Hepatic stellate cell (primary cell): ENCODE measurements at places on chromosomes 6 and 20.

- no peak for DNase-seq
These were observed 699.9 kb downstream of the FRK start for GRCh38 chr6:115360602-115361325.

DNA sequence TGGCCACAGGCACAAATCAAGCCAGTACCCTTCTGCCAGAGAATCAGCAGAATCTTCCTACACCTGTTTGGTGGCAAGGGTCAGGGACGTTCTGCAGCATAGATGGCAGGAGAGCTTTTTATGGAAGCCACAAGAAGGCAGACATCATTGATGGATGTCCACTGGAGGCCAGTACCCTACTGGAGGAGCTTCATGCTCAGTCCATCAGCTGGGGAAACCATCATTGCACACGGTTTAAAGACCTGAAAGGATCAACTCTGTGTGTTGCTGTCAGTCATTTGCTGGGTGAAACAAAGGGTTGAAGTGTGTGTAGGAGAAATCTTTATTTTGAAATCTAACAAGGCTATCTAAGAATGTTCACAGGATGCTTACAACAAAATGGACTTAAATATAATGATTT is 158.9 kb upstream of the SASH1 start:
- no peak for DNase-seq

DNA sequence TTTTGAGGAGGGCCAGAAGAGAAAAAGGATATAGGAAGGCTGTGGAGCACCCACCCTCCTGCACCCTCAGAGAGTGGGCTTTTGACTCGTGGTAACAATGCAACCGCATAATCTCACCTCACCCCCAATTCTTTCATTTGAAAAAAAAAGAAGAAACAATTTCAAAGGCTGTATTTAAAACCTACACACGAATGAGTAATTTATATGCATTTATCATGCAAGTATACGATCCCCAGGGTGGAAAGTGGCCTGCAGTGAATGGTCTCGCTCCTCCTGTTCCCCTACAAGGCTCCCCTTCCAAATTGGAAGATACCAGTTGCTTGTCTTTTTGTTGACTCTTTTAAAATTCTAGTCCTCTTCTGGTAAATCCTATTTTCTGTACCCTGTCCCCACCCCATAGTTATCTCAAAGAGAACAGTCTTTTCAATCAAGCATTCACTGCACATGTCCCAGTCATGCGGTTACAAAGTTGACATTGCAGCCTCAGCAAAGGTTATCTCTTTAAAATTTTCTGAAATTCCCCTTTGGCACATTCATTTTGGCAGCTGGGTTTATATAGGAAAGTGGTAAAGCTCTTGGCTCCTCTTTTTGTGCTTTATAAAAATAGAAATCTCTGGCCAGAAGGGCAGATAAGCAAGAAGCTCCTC is 110.6 kb downstream of the ARID1B start:
- DNase-seq: no peak

DNA sequence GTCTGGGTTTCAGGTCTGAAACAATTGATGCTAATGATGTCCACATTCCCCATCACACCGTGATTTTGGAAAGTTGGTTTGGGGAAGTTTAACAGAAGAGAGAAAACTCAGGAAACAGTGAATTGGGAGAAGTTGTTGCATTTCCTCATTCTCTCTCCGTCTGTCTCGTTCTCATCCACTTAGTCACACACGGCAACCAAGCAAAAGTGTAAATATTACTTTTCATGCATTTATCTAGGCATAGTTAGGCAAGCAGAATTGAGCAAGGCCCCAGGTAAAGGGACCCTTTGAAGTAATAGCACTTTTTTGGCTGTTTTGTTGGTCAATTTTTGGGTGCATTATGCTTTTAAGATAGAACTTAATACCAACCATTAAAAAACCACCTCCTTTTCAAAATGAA is 137.0 kb upstream of the SULF2 start:
- DNase-seq: no peak

DNA sequence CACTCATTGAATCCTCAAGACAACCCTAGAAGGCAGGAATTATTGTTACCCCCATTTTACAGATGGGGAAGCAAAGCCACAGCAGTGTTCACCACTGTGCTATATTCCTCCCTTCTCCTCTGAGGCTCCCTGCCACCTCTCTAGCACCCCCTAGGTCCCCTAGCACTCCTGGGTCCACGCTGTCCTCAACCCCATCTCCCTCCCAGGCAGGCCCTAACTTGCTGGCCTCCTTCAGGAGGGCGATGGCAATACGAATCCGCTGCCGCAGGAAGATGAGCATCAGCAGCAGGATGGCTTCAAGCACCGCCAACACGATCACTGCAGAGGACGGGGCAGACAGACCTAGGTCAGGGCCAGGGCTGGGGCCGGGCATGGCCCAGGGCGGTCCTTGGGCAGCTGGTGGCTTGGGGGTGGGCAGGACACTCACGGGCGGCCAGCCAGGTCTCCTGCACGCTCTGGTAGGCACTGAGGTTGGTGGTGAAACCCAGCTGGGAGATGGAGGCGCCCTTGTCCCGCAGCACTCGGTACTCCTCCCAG is 7.8 kb upstream of the NEU1 start:
- DNase-seq: no peak

- DNase-seq: peak; percentile 59
These were observed 285.4 kb downstream of the THBS2 start for GRCh38 chr6:168968228-168968627.

DNA sequence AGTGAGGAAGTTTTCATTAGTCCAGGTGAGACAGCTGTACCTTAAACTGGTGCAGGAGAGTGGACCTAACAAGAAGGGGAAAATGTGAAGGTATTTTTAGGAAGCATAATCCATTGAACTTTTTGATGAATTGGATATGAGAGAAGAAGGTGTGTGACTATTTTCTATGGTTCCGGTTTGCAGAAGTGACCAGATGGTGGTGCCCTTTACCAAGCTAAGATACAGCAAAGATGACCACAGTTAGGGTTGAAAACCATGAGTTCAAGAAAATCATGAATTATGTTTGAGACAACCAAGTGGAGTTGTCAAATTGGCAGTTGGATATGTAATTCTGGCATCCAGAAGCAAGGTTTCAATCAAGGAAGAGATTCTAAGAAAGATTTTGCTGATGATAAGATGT is 61.9 kb upstream of the NRSN1 start:
- no peak for DNase-seq

- DNase-seq: no peak
These were observed 57.1 kb downstream of the MAP3K4 start for GRCh38 chr6:161048641-161049040.

DNA sequence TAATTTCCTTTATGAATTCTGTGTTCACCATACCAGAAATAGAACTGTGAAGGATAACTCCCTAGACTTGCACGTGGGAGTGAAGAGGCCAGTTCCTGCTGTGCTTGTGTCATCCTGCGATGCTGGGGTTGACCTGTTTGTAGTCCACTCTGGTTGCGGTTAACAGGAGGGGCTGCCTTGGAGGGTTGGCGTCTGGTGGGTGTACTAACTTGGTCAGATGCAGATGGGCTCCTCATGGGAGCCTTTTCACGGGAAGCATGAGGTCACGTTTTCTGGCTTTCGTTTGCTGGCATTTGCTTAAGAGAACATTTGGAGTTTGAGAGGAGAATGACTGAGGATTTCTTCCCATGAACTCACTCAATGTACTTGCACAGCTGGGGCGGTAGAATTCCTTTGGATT is 41.2 kb downstream of the IGF2R start:
- DNase-seq: peak; percentile 67

- DNase-seq: no peak
These were observed 78.7 kb upstream of the BTN3A2 start for GRCh38 chr6:26286168-26286877.

DNA sequence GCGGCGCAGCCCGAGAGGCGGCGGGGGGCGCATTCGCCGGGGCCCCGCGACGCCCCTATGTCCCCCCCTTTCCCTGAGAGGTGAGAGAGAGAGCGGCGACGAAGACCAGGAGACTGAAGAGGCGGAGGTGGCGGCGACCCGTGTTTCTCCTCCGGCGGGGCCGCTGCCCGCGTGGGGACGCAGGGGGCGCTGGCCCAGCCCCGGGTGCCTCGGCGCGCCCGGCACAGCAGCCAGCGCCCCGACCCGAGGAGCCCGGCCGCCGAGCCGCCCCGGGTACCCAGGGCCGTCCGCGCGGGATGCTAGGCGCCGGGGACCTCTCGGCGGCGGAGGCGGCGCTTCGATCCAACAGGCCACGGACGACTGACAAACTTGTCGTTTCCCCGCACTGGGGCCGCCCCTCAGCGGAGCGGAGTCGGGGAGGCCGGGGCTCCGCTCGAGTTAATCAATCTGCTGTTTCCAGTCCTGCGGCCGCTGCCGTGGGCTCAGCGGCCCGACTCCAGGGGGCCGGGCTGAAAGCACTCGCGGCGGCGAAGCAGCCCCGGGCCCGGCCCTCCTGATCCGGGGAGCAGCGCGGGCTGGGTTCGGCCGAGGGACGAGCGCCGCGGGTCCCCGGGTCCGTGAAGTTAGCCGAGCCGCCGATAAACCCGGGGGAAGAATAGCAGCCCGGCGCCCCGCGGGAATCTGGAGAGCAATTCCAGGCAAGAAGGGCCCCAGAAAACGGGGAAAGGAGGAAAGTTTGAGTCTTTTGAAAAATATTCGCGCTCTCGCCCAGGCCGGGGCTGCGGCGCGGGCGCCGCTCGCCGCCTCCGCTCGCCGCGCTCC is 631 bp downstream of the MDGA1 start:
- DNase-seq: no peak

DNA sequence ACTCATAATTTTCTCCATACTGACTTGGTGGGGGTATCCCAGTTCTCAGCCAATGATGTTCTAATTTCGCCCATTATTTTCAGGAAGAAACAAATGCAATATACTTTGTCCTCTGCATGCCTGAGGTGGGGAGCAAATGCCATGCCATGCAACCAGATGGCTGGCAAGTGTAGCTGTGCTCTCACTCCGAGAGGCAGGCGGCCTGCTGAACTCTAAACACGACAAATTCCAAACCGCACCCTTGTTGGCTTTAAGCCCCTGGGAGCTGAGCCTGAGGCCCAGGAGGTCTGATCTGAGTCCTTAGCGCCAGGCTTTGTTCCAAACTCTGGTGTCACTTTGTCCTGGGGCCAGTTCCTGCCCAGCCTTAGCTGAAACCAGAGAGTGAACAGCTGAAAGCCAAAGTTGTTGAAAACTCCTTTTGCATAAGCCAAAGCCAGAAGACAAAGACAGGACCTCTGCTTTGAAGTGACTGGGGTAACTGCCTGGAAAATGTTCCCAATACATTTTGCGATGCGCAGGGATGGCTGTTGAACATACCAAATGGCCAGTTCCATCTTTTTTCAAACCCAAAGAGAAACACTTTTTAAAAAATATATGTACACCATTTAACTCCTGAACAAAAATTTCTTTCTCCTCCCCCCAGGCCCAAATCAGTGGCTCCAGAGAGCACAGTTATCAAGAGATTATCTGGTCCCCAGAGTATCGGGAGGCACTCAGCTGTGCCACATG is 46.2 kb downstream of the TTI1 start:
- no peak for DNase-seq

DNA sequence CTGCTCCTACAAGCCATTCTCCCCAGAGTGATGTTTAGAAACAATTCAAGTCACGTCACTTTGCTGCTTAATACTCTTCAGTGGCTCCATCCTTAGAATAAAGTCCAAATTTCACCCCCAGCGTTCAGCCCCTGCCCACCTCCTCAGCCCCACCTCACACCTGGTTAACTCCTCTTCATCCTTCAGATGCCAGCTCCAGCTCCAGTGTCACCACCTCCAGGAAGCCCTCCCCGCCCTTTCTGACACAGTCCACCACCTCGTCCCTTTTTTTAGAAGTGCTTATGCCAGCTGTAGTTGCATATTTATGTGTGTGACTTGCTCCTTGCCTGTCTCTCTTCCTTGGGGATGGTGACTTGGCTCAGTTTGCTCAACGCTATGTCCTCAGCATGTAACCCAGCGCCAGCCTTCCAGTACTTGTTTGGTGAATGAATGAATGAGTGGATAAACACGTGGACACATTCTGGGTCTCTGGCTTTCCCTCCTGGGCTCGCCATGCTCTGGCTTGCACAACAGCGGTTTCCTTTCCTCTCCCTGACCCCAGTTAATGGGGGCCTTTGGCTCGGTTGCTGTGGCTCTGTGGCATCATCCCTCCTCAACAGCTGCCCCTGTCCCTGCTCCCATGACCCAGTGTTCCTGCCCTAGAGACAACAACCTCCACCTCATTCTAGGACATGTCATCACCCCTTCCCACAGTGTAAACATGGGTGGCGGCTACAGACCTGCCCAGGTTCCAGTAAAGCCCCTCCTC is 3.7 kb upstream of the IP6K3 start:
- no peak for DNase-seq

DNA sequence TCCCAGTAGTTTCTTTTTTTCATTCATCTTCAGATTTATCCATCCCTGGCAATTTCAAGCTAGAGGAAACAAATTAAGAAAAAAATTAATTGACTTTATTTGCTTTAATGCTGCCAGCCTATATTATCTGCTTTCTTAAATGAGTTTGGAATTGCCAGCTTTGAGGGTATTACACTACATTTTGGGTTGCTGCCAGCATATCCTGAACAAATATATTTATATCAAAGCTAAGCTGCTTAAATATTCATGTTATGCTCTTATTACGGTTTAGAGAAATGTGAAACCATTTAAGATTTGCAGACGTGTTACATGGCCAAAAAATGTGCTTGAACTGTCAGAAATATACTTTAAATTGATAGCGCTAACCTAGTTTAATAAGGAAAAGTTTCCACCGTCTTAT is 59.7 kb downstream of the GRIK2 start:
- no peak for DNase-seq

DNA sequence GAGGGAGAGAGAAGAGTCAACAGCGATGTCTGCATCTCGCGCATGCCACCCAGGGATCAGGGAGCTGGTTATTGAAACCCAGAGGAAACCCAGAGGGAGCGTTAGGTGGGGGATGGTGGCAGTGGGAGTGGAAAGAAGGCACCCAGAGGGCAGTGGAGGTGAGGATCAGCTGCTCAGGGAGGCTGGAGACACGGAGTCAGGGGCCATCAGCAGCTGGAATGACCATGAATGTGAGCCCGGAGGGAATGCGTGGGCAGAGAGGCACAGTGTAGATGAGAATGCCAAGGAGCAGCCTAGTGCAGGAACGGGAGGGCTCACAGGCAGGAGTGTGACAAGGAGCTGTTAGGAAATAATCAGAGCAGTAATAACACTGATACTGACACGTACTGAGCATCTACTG is 36.2 kb downstream of the RSPO4 start:
- DNase-seq: no peak

- DNase-seq: no peak
These were observed 10.3 kb upstream of the SLC22A16 start for GRCh38 chr6:110486756-110487155.
